ENCODE measurements at places on chromosomes 1 and 21.

- peak; percentile 56 for DNase-seq
Observed at GRCh38 chr1:194024659-194025058, 838.2 kb upstream of the B3GALT2 start.

- no peak for DNase-seq
Observed at GRCh38 chr1:201970334-201971159, 11.9 kb upstream of the RNPEP start.

GRCh38 chr1:203410182-203410900, 59.4 kb upstream of the FMOD start:
- no peak for DNase-seq

- no peak for DNase-seq
Observed at GRCh38 chr21:16534408-16535101, 804.8 kb downstream of the USP25 start.

DNA sequence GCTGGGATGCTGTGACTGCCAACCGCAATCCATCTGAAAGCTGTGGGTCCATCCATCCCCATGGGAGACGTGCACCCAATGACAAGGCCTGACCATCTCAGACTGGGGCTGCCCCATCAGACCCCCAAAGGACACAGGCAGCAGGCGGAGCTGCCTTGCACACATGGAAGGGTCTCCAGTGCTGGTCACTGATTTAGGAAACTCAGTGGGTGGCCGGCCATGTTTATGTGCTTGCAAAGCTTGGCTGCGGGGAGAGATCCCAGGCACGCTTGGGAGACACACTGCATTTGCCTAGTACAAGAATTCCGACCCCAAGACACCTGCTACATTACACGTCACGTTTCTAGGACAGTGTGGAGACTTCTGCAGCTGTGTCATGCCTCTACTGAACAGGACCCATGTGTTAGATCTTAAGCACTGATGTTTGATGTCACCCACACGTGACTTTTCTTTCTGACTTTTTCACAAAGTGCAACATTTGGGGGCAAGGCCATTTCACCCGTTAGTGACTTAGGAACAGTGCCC, 181.4 kb downstream of the CLIC6 start:
- no peak for DNase-seq

DNA sequence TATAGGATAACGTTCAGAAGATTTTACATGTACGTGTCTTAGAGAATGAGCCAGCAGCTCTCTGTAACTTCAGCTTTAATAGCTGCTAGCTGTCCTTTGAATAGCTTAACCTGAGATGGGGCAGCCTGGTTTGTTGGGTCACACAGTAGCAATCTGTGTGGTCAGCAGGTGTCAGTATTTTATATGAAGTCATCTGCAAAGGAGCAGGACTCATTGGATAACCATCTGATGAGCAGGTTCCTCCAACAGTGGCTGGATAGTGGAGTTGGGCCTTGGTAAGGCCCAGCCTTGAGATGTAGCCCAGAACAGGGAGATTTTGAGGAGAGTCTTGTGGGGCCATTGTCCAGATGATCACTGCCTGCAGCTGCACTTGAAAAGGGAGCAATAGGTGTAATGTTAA, 6.4 kb downstream of the GSTM5 start:
- no peak for DNase-seq

Measured in kidney epithelial cell (primary cell).